Stimulated activated CD4-positive, alpha-beta T cell treated with anti-CD3 and anti-CD28 coated beads, Interleukin-2, amount 100 ng/mL, for 24 hours (primary cell): ENCODE measurements at places on chromosomes 4 and X.

GRCh38 chr4:161280929-161281328 lies 882.9 kb downstream of the FSTL5 start:
- DNase-seq: no peak

DNA sequence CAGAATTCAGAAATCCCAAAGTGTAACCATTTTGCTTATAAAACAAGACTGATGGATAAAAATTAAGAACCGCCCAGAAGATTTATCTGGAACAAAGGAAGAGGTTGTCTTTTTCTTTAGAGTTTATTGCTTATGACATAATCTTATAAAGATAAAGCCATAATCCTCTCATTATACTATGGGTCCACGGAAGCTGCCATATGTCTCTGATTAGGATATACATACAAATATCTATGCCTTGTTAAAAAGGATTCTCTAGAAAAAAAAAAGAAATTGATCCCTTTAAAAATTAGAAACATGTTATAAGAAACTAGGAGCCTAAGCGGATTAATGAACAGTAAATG lies 70.5 kb downstream of the RELL1 start:
- DNase-seq: no peak

- no peak for DNase-seq
These were observed 14.0 kb upstream of the SPOCK3 start for GRCh38 chr4:167248271-167248670.

- DNase-seq: no peak
These were observed 30.9 kb downstream of the SLAIN2 start for GRCh38 chr4:48372272-48372671.

DNA sequence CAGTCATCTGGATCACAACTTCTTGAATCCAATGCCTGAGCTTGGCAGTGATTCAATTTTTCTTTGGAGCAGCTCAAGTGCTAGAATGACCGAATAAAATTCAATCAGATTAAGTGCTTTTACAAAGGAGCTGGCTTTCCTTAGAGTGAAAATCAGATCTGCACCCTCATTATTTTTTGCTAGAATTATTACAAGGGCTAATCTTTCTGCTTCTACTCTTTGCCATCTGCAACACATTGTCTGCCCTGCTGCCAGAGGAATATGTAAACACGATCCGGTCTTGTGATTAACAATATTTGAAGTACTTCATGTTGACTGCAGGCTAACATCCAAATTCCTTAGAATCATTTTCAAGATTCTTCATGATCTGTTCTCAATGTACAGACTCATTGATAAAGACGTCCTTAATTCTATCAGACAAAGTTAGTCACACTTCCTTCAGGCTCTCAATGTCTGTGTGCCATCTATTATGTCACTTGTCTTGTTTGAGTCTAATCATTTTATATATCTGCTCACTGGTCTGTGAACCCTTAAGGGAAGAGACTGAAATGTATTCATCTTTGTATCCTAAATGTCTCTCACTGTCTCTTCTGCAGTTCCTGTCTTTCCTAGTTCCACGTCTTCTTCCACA lies 531.2 kb downstream of the GALNTL6 start:
- DNase-seq: no peak

- no peak for DNase-seq
These were observed 623.6 kb downstream of the STIM2 start for GRCh38 chr4:27484216-27484615.

GRCh38 chr4:88967883-88968331 lies 89.1 kb downstream of the FAM13A start:
- no peak for DNase-seq

GRCh38 chr4:65063601-65064000 lies 606.7 kb downstream of the EPHA5 start:
- no peak for DNase-seq

DNA sequence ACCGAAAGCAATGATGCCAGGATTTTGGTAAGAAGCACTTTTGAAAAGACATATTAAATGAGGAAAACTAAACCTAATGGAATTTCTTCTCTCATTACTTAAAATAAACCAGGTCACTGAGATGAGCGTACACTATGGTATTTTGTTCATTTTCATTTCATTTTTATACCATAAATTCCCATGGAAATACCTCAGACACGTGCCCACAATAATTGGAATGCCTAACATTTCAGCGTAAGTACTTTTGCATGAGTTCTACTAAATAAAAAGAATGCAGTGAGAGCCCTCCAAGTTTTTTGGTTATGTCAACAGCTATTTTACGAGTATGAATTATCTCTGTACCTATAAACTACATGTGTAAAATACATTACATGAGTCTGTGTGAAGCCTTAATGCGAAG lies 3.2 kb downstream of the CAMK2D start:
- DNase-seq: no peak
